ENCODE measurements at places on chromosomes 6 and 20.

- peaks cover 29% of the 10 kb centered on the region for H3K4me1 ChIP-seq
- H3K27ac ChIP-seq, result peak within 1 kb of the TSS; percentile 87
- H3K4me3 ChIP-seq, result peak within 1 kb of the TSS; percentile 44
- no peaks in the 10 kb centered on the region for H3K36me3 ChIP-seq
- no peaks in the 10 kb centered on the region for H3K27me3 ChIP-seq
Observed at GRCh38 chr6:110873981-110874879, at the start of gene AMD1. AMD1 (plus strand) TSS chr6:110874785; CDS start chr6:110875106, 321 bp downstream.

DNA sequence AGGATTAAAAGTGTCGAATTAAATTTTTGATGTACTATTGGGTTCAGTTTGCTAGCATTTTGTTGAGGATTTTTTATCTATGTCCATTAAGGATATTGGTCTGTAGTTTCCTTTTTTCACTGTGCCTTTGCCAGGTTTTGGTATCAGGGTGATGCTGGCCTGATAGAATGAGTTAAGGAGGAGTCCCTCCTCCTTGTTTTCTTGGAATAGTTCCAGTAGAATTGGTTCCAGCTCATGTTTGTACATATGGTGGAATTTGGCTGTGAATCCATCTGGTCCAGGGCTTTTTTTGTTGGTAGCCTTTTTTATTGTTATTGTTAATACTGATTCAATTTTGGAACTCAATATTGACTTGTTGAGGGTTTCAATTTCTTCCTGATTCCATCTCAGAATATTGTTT lies 141.8 kb downstream of the SIM1 start:
- no peak overlapping the region for H3K27ac ChIP-seq
- no peak for DNase-seq
- H3K4me1 ChIP-seq, result no peaks in the 10 kb centered on the region
- H3K36me3 ChIP-seq, result no peaks in the 10 kb centered on the region
- H3K27me3 ChIP-seq, result no peaks in the 10 kb centered on the region

- DNase-seq, result no peak
- H3K4me3 ChIP-seq, result no peak overlapping the region
- no peaks in the 10 kb centered on the region for H3K4me1 ChIP-seq
- no peak overlapping the region for H3K27ac ChIP-seq
Observed at GRCh38 chr6:21856456-21856825, 262.9 kb downstream of the SOX4 start.

DNA sequence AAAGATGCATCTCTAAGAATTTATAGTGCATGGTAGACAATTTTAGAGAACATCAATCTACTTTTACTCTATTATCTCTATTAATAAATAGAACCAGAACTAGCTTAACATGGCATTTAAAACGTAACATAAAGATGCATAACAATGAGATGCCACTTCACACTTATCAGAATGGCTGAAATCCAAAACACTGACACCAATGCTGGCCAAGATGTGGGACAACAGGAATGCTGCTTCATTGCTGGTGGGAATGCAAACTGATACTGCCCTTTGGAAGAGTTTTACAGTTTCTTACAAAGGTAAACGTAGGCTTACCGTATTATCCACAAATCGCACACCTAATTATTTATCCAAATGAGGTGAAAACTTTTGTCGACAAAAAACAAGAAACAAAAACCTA lies 95.2 kb downstream of the SESN1 start:
- DNase-seq, result no peak
- peaks cover 19% of the 10 kb centered on the region for H3K4me1 ChIP-seq
- peaks cover 21% of the 10 kb centered on the region for H3K36me3 ChIP-seq
- no peak overlapping the region for H3K27ac ChIP-seq

DNA sequence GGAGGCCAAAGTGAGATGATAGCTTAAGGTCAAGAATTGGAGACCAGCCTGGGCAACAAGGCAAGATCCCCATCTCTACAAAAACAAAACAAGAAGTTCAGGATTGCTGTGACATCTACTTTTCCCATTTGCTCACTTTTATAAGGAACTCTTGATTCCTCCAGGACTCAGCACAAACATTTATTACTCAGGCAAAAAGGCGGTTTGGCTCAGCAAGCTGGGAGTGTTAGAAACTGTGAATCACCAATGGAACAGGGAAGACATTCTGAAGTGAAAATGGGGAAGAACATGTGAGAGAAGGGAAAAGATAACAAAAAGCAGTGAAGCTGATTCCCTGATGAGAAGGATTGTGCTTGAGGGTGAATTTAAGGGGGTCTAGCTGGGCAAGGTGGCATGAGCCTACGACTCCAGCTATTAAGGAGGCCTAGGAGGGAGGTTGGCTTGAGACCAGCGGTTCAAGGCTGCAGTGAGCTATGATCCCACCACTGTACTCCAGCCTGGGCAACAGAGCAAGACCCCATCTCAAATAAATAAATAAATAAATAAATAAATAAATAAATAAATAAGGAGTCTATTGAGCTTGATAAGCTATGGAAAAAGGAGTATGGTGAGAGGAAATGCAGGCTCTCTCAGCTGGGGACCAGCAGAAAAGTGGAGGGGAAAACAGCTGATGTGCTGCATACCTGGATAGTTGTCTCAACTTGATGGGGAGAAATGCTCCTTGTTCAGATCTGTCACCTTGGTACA lies 65.4 kb upstream of the HDDC2 start:
- no peaks in the 10 kb centered on the region for H3K36me3 ChIP-seq
- no peak for DNase-seq
- H3K27me3 ChIP-seq, result peaks cover 7% of the 10 kb centered on the region
- H3K27ac ChIP-seq, result no peak overlapping the region

GRCh38 chr20:56433221-56433879 lies 21.3 kb downstream of the CASS4 start:
- H3K27ac ChIP-seq, result peak overlapping the region; percentile 25
- H3K27me3 ChIP-seq, result no peaks in the 10 kb centered on the region
- no peak for DNase-seq
- peaks cover 5% of the 10 kb centered on the region for H3K36me3 ChIP-seq
- peaks cover 51% of the 10 kb centered on the region for H3K4me1 ChIP-seq
- no peak overlapping the region for H3K4me3 ChIP-seq

- peak; percentile 15 for DNase-seq
- H3K27me3 ChIP-seq, result no peaks in the 10 kb centered on the region
- peak overlapping the region; percentile 26 for H3K4me3 ChIP-seq
- H3K27ac ChIP-seq, result peak overlapping the region; percentile 41
- no peaks in the 10 kb centered on the region for H3K36me3 ChIP-seq
Observed at GRCh38 chr6:127484212-127484863, 25.1 kb upstream of the KIAA0408 start.

DNA sequence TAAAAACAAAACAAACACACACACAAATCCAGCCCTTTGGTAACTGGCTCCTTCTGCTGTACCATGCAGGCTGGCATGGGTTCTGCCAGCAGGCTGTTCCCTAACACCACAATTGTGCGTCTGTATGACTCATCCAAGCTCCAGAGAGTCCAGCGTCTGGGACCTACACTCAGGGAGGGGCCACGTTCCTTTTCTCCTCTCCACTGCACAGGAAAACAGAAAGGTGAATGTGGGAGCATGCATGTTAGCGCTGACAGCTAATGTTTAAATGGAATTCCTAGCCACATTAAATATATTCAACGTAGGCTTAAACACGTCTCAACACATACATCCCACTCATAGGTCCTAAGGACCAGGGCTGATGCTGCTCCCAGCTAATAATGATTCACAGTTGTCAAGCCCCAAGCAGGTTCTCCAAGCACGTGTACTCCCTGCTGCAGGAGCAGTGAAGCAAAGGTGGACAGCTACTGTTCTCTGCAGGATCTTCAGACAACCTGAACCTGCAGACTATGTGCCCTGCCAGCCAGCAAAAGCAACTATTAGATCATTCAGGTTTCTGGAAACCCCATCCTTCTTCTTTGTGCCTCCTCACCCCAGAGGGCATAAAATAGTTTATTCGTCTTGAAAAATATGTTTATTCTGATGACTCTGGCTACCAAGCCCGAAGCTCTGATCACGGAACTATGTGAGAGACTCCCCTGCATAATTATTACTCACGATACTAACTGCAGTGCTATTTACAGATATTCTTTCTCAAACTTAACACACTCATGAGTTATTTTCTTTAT lies 20.9 kb downstream of the MAP1LC3A start:
- peaks cover 32% of the 10 kb centered on the region for H3K4me1 ChIP-seq
- H3K4me3 ChIP-seq, result no peak overlapping the region
- H3K27ac ChIP-seq, result peak overlapping the region; percentile 27
- H3K36me3 ChIP-seq, result peaks cover 6% of the 10 kb centered on the region
- no peak for DNase-seq

Measured in CD4-positive, alpha-beta memory T cell (primary cell).